ENCODE measurements at places on chromosomes 5 and 9. TPM values are rescaled to one million over a fixed set of nuclear protein-coding genes. Genes with fewer than 3 reads are reported as not detected.

DNA sequence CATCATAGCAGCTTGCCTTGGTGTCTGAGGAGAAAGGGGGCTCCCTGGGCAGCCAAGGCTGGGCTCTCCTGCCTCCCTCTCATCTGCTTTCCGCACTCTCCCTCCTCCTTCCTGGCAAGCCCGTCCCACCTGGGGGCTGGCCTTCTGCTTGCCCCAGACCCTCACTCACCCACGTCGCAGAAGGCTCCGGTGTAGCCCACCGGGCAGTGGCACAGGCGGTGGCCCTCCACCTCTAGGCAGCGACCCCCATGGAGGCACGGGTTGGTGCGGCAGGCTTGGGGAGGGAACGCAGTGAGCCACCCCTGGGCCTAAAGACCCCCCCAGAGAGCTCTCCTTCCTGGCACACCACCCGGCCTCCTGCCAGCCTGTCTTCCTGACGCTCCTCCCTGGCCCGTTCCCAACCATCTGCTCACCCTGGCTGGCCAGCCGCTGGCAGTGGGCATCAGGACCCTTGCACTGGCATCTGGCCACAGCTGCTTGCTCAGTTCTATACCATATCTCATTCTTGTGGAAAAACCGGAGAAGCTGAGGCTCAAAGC, 4.2 kb upstream of the PFN3 start:
- DNase-seq = no peak

DNA sequence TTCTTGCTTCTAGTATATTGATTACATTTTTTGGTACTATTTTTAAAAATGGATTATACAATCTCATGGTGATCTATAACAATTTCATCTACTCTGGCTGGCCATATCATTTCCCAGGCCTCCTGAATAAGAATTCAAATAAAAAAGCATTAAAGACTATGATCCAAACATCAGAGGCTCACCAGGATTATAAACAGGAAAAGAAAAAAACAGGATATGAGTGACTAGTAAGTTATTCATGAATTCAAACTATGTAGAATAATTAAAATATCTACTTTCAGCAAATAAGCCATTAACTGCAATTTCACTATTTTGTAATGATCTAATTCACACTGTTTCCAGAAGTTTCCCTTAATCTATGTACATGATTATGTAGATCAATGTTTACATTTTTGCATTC, 293.1 kb upstream of the CDH6 start:
- DNase-seq = no peak

DNA sequence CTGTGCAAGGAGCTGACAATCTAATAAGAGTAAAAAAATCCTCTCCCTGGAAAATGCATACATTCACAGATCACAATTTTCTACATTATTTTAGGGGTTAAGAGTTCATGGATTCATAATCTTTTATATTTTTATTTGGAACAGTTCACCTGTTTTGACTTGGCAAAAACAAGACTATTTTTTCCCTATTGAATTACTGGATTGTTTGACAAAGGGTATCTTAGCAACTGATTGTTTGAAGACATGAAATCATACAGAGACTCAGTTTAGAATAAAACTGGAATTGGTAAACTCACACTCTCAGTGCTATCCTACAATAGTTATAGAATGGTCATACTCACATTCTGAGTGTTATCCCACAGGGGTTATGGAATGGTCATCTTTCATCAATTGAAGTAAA, 358.2 kb upstream of the PTGER4 start:
- no peak for DNase-seq

GRCh38 chr5:177070536-177071191, 16.1 kb upstream of the FGFR4 start:
- DNase-seq = no peak

DNA sequence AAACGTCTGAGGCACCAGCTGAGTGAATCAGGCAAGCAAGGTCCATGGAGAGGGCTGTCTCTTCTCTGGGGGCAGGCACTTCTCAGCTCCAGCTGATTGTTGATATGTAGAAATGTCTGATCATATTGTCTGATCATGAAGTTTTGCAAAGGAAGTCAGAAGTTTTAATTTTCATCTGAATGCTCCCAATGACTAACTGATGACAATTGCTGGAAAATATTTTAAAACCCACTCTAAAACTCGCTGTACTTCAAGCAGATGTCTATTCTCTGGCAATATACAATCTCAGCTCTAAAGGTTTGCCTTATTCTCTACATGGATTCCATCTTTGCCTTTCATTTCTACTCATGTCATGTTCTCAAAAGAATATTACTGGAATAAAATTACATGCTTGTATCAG, 12.7 kb downstream of the PLK2 start:
- no peak for DNase-seq

DNA sequence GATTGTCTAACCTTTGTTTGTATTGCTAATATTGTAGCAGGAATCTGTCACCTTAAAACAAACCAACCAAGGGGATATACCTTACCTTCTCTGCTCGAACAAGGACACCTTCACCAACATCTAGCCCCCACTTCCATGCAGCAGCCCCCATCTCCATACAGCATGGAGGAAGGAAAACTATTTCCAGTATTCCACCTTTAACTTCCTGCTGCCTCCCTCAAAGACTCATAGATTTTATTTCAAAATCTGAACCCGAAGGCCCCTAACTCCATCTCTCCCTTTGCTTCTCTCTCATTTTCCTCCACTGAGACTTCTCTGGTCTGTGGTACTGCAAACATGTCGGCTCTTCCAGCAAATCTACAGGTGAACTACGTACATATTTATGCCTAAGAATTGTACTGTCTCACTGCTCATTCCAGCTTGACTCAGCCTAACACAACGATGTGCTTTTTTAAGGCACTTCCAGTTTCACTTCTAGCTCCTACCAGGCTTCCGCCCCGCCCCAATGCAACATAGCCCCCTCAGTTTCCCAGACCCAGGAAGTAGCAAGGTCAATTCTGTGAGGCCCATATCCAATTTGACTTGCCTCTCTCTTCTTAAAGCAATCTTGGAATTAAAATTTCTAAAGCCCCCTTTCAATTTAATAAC, 70.7 kb upstream of the RNF38 start:
- peak; percentile 89 for DNase-seq

DNA sequence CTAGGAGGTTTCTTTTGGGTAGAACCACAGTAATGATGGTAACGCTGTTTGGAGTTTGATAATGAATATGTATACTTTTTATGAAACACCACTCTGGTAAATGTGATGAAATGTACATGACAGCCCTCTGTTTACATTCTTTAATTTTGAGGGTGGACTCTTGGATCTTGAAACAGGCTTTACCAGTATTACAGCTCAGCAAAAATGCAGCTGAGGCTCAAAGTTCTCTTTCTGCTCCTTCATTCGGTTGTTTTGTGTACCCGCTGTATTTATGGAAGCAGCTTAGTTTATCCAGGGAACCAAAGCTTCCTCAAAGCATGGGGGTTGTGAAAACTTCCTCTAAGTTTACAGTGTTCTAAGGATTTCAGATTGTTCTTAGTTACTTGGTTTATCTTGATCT, 11.1 kb downstream of the GAPVD1 start:
- DNase-seq = no peak

DNA sequence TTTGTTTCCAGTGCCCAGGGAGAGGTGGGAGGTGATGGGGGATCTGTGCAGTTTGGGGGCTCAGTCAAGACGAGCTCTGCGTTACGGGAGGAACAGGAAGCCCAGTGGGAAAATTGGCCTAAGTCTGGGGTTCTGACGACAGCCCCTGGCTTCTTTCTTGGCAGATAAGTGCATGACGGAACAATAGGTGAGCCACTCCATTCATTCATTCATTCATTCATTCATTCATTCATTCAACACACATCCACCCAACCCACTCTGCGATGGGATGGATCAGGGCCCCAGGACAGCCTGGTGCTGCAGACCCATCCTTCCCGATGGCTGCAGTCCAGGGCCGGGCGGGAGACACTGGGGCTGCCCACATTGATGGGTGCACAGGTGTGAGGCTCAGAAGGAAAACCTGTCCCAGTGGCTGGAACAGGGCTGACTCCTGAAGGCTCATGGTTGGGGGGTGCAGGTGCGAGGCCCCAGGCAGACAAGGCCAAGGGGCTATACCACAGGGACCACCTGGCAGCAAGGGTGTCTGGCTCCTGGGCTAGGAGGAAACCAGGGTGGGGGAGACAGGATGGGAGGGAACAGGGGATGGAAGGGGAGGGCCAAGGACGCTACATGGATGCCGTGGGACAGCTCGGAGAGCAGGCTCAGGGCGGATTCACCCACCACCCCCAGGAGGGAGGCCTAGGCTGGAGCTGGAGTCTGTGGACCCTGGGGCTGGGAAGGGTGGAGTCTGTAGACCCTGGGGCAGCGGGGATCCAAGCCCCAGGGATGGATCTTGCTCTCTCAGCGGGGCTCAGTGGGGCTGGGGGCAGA, 1.9 kb upstream of the LCNL1 start:
- no peak for DNase-seq

DNA sequence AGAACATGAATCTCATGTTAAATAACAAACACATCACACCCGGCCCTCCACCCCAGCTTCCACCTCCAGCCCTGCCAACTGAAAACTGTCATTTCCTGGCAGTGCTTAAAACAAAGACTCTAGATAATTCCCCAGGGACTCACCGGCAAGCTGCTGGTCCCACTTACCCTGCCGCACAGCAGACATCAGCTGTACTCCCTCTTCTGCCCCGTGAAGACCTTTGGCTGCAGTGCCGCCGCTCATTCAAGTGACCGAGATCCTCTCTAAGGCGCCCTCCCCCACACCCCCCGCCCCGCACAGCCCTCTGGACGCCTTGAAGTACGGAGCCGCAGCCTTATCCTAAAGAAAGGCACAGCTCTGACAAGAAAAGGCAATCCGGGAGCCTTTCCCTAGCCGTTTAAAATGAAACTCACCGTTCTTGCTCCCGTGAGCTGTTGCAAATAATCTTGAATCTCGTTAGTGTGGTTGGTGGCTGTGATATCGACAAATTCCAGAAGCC, 434 bp downstream of the GLRX start:
- peak; percentile 90 for DNase-seq

DNA sequence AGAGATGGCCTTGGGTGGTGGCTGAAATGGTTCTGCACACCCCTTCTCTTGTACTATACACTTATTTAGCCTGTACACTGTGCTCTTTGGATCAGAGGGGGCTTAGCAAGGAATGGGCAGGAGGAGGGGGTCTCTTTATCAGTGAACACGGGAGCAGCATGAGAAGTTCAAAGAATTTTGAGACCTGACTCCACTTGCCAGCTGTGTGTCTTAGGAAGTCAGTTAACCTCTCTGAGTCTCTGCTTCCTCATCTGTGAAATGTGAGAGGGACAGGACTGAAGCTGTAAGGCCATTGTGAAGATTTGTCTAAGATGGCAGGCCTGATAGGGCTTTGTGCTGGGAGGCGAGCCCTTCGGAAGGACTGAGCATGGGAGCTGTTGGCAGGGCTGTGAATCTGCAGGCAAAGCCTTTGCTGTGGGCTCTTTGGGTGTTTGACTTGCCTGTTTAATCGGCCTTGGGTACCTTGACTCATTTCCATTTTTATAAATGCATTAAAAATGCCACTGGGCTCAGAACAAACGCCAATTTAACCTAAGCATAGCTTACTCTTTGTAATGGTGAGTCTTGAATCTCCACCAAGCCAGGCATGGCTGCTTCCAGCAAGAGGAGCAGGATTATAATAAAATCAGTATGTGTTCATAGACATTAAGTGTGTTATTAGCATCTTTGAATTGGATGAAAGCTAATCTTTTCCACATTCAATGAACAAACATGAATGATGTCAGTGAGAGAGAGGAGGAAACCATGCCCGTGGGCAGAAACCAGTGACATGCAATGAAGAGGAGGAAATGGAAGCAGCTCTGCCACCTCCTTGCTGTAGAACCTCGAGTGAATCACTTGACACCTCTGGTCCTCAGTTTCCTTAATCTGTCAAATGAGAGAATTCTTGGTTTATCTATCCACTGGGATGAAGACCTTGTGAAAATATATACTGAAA, 89.4 kb downstream of the MACROH2A1 start:
- DNase-seq = no peak

GRCh38 chr9:95189251-95190098, 128.0 kb downstream of the FANCC start:
- DNase-seq = no peak

DNA sequence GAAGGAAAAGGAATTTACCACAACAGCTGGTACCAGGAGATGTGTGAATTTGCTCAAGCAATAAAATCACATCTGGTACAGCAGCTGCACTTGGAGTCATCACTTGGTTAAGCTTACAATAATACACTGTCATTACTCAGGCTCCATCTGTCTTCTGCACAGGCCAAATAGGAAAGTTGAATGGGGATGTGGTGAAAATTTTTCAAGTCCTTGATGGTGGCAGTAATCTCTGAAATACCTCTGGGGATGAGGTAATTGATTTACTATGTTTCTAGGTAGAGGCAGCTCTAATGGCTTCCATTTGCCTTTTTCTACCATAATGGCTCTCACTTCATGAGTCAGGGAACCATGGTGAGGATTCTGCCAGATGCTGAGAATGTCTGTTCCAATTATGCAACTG, 206.8 kb upstream of the ATP10B start:
- no peak for DNase-seq

GRCh38 chr5:150410524-150411244, 2.0 kb downstream of the CD74 start:
- peak; percentile 75 for DNase-seq

- no peak for DNase-seq
Measured at GRCh38 chr5:32071351-32071944, 102.7 kb downstream of the GOLPH3 start.

DNA sequence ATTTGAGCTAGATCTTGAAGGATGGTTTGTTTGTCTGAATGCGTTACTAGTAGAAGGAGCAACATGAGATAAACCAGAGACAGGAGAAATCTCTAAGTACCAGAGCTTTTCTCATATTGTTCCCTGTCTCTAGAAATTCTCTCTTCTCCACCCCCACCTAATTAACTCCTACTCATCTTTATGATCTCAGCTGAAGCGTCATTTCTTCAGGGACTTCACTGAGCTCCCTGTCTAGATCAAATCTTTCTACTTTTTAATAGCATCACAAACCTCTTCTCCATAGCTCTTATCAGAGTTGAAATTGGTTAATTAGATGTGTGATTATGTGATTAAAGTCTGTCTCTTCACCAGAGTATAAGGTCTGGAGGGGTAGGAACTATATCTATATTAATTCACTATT, 226.2 kb downstream of the PAPPA start:
- no peak for DNase-seq

DNA sequence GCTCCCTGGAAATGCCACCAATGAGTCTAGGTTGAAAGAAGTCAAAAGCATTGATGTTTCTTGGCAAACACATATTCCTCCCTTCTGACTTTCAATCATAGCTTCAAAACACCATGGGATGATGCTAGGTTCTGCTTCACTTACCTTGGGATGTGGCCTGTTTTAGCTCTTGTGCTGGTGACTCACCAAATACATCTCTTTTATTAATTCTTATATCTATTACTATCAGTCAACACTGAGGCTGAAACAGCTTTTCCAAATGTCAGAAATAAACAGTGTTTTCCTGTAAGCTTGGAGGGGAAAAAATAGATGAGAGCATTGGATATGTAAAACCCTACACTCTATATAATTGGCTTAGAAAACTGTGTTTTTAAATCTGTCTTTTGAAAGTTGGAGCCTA, 245.4 kb upstream of the NREP start:
- no peak for DNase-seq

Gene ZNF483
- total RNA-seq = 13.7 TPM

Gene DTWD2
- 24.0 TPM for total RNA-seq

Gene C5orf46
- not detected for total RNA-seq

Gene C1QTNF3
- total RNA-seq = 7.5 TPM

Gene SPINK1
- total RNA-seq = not detected

Gene NFIL3
- 31.0 TPM for total RNA-seq

Gene GTF3C5
- 47.6 TPM for total RNA-seq

Gene GARNL3
- total RNA-seq = 11.1 TPM

Gene GRM6
- not detected for total RNA-seq

Gene MCIDAS
- total RNA-seq = not detected

Gene NME5
- total RNA-seq = 0.55 TPM

Gene NEUROG1
- not detected for total RNA-seq

Gene PALM2AKAP2
- 1.4 TPM for total RNA-seq

Gene CDH9
- not detected for total RNA-seq

Measured in spleen (tissue), 13 donors.